SW 1271 (cell line): ENCODE measurements at places on chromosomes 1 and 21.

DNA sequence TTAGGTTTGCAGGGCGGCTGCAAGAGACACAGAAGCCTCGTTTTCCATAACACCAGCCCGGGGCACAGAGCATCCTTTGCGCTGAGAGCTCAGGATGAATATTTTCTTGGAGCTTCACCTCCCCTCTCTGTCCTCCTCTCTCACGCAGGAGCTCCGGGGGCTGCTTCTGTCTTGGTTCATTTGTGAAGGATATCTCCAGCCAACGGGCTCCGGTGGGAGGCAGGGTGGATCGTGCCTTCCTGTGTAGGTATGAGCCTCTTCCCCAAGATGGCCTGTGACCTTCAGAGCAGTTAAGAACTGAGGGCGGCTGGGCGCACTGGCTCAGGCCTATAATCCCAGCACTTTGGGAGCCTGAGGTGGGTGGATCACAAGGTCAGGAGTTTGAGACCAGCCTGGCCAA is 319.0 kb upstream of the C1orf174 start:
- DNase-seq, result no peak

- DNase-seq, result no peak
These were observed 2.0 kb downstream of the HTR1D start for GRCh38 chr1:23215291-23215690.

GRCh38 chr1:183911285-183911684 is 106.4 kb downstream of the RGL1 start:
- DNase-seq, result no peak

DNA sequence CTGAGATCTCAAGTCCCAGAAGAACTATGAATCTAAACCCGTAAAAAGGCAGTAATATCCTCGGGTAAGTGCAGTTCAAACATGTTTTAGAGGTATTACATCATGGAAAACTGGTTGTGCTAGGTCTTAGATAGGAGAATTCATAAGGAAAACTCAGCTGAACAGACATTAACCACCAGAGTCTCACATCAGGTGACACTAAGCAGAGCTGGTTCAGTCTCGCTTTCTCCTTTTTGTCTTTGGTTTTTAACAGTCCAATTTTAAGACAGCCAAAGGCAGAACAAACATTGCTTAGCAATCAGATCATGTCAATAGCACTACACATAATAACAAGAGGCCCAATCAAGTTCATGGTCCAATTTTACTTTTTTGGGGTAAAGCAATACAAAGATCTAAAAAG is 63.1 kb upstream of the MUTYH start:
- DNase-seq, result no peak

DNA sequence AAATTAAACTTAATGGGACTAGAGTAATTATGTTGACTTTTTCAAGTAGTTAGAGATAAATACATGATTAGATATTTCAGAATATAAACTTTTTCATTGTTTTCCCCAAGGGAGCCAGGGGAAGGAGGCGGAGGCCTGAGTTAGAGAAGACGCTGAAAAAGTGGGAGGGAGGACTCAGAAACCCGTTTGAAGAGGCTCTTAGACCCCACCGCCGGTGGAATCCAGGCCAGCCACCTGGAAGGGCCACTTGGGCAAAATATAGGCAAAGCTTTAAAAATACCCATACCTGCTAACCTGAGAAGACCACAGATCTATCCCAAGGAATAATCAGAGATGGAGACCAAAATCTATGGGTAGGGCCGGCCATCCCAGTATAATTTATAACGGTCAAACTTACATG is 242.6 kb downstream of the PTPRU start:
- no peak for DNase-seq

- no peak for DNase-seq
These were observed 11.4 kb downstream of the PADI3 start for GRCh38 chr1:17260264-17260663.

DNA sequence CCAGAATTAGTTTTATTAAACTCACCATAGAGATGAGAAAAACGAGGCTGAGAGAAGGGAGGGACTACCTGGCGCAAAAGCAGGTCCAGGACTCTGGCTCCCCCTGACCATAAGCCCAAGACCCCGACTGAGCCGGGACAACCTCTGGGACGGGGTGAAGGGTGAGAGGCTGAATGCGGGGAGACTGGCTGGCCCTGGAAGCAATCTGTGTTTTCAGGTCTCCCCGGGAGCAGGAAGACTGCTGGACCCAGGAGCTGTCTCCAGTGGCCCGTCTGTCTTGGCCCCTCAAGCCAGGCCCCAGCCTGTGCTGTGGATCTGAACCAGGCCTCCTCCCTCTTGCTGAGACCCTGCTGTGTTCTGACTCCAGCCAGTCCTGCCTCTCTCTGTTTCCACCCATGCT is 240.8 kb downstream of the TRABD2B start:
- DNase-seq, result no peak

GRCh38 chr1:228083871-228084278 is 1.4 kb downstream of the ARF1 start:
- no peak for DNase-seq

DNA sequence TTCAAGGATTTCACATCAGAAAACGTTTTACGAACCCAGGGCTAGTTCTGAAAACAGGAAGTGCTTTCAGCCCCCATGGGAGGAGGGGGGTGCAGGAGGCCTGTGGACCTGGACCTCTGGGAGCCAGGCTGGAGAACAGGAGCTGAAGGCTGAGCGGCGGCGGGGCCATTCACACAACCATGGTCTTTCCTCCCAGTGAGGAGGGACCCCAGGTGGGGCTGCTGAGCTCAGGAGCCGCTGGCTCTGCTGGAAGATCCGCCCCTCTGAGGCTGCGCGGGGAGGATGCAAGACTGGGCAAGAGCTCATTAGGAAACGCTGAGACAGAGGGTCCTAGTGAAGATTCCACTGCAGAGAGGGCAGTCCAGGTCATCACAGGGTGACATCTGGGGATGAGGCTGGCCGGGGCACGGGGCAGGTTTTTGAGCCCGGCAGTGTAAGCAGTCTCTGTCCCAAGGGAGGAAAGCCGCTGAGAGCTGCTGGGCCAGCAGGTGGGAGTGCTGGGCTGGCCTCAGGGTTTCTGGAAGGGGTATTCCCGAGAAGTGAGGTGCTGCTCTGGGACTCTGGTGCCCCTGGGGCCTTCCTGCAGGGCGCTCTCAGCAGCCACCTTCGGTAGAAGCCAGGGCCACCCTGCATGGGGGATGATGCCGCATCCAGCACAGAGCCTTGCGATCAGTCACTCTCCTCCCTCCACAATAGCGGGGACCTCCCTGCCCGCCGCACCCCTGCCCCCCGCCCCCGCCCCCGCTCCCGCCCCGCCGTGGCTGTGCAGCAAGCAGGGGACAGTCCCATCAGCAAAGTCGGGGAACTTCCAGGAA is 7.5 kb downstream of the MX2 start:
- DNase-seq, result no peak

DNA sequence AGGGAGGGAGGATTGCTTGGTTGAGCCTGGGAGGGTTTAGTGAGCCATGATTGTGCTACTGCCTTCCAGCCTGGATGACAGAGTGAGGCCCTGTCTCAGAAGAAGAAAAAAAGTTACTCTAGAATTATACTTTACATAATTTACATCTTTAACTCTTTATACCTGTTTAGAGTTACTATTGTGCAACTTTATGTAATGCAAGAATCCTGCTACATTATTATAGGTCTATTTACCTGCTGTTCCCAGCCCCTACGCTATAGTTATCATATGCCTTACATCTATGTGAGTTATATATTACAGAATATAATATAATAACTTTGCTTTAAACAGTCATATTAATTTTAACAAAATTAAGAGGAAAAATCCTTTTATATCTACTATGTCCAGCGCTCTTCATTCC is 14.3 kb downstream of the SDHB start:
- no peak for DNase-seq
